Hematopoietic multipotent progenitor cell (in vitro differentiated cells): ENCODE measurements at places on chromosomes 3 and 15. TPM values are rescaled to one million over a fixed set of nuclear protein-coding genes. Genes with fewer than 3 reads are reported as not detected.

- DNase-seq, result no peak
Observed at GRCh38 chr3:116741467-116741866, 31.9 kb downstream of the TUSC7 start.

DNA sequence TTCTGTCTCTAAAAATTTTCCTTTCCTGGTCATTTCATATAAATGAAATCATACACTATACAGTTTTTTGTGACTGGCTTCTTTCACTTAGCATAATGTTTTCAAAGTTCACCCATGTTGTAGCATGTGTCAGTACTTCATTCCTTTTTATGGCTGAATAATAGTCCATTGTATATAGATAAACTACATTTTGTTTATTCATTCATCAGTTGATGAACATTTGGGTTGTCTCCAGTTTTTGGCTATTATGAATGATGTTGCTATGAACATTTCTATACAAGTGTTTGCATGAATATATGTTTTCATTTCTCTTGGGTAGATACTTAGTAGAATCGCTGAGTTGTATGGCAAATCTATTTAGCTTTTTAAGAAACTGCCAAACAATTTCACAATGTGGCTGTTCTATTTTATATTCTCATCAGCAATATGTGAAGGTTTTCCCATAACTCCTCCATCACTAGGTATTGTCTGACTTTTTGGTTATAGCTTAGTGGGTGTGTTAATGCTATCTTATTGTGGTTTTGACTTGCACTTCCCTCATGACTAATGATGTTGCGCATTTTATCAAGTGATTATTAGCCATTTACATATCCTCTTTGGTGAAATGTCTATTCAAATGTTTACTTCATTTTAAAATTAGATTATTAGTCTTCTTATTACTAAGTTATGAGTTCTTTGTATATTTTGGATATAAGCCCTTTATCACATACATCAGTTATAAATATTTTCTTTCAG, 21.7 kb upstream of the AP4E1 start:
- DNase-seq, result no peak

Gene SOX14
- total RNA-seq, result not detected

Gene NAA80
- total RNA-seq, result 88.6 TPM

DNA sequence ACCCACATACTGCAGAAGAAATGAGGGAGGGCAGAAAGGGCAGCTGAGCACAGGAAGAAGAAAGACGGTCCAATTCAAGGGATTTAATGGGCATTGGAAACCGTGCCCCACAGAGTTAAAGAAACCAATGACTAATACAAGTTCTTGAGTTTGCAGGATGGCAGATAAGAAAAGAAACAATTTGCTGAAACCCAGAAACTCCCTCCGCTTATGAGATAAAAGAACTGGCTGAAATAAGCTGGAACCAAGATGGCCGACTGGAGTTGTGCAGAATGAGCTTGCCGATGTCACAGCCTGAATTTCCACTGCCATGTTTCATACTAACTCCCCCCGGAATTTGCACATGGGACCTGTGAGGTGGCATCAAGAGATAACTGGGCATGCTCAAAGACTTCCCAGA, 47.1 kb downstream of the SCAP start:
- DNase-seq, result no peak

Gene LRRN1
- total RNA-seq, result 3.8 TPM

Gene RHOV
- total RNA-seq, result 0.27 TPM

- DNase-seq, result no peak
Observed at GRCh38 chr3:63654931-63655330, 2.5 kb downstream of the SNTN start.

DNA sequence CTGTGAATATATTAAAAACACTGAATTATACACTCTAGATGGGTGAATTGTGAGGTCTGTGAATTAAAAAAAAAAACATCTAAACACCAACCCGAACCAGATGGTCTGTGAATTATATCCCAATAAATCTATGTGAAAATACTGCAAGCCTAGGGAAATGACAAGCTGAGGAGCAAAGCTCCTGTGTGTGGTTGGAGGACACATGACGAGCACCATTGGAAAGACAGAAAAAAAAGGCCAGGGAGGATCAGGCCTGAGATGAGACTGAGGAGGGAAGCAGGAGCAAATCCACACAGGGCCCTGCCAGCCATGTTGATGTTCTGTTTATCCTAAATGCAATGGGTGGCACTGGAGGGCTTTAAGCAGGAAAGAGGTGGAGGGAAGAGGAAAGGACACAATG, 200.0 kb downstream of the RORA start:
- no peak for DNase-seq

GRCh38 chr3:36957862-36958686, 13.2 kb upstream of the TRANK1 start:
- DNase-seq, result no peak

GRCh38 chr15:45855210-45855906, 220.5 kb downstream of the SQOR start:
- no peak for DNase-seq

Gene TERC
- total RNA-seq, result 149 TPM

Gene TMEM45A
- 0.81 TPM for total RNA-seq

Gene VILL
- 38.5 TPM for total RNA-seq
